SW 1271 (cell line): ENCODE measurements at places on chromosomes 4 and X.

GRCh38 chrX:107467271-107467670 is 17.8 kb downstream of the FRMPD3 start:
- DNase-seq = no peak

DNA sequence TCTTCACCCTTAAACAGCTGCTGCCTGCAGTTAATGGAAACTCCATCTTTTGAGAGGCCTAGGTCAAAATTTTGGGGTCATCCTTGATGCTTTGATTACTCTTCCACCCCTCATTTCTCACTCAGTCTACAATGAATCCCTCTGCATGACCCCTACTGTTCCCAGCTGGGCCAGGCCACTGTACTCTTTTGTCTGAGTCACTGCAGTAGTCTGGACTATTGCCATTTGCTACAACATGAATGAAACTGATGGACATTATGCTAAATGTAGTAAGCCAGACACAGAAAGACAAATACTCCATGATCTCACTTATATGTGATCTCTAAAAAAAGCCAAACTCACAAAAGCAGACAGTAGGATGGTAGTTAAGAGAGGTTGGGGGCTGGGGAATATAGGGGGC is 28.3 kb downstream of the STK32B start:
- no peak for DNase-seq

DNA sequence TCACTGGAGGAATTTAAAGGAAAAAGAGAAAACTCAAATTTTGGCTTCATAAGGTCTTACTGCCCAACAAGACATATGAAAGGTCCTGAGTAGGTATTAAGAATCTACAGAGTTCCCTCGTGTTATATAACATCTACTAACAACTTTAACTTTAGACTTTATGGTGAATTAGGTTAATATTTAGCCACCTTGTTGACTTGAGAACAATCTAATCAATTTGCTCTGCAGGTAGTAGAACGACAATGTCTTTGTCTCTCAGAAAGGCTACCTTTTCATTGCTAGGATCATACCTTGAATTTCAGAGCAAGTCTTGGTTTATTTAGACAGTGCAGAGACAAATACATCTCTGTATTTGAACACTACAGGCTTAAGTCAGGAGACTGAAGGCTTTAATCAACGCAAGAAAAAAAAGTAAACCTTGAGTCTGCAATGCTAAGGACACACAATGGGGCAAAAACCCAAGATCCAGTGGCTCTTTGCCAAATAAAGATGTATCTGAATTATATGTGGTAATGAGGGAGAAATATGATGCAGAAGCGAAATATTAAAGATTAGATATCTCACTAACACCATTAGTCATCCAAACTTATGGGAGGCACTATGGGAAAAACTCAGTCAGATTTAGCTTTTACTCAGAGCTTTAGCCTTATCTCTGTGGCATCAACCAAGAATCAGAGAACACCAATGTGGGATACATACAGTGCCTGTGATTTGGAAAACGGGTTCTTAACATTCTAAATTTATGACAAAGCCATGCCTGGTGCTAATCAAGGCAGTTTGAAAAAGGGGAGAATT is 93.6 kb upstream of the FTHL17 start:
- DNase-seq = no peak

GRCh38 chrX:151725338-151725614 is 9.3 kb upstream of the CNGA2 start:
- DNase-seq = no peak

- DNase-seq = no peak
Observed at GRCh38 chr4:3868211-3869173, 102.3 kb downstream of the ADRA2C start.

DNA sequence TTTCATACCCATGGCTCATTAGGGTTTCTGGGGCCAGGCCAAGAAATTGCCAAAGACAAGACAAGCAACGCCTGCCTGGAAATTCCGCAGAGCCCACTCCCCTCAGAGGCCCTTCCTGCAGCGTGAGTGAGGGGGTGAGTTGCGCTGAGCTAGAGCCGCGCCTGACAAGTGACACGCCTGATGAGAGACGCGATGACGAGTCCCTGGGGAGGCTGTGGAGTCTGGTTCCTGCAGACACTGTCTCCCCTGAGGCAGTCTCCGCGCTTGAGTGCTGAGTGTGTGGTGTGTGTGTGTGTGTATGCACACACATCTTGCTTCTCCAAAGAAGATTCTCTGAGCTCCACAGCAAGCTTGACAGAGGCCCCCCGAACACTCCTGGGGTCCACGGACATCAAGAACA is 269.8 kb downstream of the BCOR start:
- no peak for DNase-seq

GRCh38 chrX:41981481-41982013 is 58.2 kb upstream of the CASK start:
- DNase-seq = no peak

- DNase-seq = no peak
Observed at GRCh38 chr4:173398220-173398619, 696 bp downstream of the SCRG1 start.

DNA sequence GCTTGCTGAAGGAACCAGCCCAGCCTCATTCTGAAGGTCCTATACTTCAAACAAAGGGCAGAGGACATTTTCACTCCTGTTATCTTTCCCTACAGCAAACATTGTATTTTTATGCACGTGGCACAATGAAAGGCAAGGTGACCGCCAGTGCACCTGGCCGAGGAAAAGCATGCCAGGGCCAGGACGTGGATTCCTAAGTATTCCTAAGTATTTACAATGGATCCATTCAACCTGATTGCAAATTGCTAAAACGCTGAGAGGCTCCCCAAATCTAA is 127.9 kb upstream of the FTHL17 start:
- no peak for DNase-seq

DNA sequence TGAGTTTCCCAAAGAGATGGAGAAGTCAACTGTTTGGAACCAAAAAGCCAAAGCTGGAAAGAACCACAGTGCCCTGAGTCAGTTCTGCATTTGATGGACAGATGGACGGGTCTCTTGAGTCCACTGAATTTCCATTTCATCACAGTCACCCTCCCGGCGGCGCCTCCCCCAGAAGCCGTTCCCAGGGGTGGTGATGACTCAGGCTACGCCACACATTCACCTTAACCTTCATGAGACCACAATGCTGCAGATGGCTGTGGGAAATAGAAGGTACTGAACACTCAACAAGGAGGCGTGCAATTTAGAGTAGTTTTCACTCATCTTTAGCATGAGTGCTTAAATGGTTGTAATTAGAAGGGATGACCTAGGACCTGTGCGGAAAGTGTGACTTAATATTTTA is 61.3 kb downstream of the STOX2 start:
- no peak for DNase-seq

GRCh38 chr4:52853351-52853750 is 8.8 kb upstream of the RASL11B start:
- no peak for DNase-seq

DNA sequence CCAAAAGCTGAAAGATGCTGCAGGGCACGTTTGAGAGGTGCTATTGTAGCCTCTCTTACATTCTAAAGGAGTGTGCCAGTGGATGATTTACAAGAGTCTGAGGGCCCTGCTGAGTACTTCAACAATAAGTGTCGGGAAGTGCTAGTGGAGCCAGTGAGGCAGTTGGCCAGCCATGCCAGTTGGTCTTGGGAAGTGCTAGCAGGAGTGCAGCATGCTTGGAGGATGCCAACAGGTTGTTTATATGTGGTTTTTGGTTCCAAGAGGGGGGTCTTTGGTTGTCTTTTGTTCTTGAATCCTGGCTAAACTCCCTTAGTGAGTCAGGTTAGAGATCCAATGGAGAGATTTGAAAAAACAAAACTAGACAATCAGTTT is 335.3 kb downstream of the PABPC4L start:
- DNase-seq = no peak

- DNase-seq = no peak
Observed at GRCh38 chr4:100936661-100937375, 410.5 kb downstream of the PPP3CA start.

GRCh38 chr4:68344049-68344448 is 5.8 kb downstream of the YTHDC1 start:
- DNase-seq = no peak

DNA sequence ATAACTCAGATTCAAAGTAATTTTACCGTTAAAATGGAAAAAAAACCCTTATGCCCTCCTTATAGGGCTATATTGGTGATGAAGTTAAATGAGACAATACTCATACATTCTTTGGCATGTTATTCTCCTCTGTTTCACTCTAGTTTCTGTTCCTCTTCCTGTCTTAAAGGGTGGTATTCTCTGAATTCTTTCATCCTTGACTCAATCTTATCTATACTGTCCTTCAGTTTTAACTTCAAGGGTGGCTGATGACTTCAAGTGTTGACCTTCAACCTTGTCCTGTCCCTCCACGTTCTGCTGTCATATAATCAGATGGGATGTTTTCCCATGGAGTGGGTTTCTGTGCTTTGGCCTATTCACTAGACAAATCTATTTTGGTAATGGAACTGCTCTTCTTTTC is 44.0 kb downstream of the ZNF518B start:
- DNase-seq = no peak

- no peak for DNase-seq
Observed at GRCh38 chrX:39619182-39620009, 478.4 kb downstream of the BCOR start.
